ENCODE measurements at places on chromosomes 7 and 10.

DNA sequence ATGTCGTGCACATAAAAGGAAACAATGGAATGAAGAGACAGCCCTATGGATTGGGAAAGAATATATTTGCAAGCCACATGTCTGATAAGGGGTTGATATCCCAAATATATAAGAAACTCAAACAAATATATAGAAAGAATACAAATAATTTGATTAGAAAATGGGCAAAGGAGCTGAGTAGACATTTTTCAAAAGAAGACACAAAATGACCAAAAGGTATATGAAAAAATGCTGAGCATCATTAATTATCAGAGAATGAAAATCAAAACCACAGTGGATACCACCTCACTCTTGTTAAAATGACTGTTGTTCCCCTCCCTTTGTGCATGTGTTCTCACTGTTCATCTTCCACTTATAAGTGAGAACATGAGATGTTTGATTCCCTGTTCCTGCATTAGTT, 175.3 kb downstream of the CNTNAP2 start:
- DNase-seq: no peak

GRCh38 chr10:105644091-105644490, 1003.0 kb downstream of the SORCS3 start:
- DNase-seq: no peak

DNA sequence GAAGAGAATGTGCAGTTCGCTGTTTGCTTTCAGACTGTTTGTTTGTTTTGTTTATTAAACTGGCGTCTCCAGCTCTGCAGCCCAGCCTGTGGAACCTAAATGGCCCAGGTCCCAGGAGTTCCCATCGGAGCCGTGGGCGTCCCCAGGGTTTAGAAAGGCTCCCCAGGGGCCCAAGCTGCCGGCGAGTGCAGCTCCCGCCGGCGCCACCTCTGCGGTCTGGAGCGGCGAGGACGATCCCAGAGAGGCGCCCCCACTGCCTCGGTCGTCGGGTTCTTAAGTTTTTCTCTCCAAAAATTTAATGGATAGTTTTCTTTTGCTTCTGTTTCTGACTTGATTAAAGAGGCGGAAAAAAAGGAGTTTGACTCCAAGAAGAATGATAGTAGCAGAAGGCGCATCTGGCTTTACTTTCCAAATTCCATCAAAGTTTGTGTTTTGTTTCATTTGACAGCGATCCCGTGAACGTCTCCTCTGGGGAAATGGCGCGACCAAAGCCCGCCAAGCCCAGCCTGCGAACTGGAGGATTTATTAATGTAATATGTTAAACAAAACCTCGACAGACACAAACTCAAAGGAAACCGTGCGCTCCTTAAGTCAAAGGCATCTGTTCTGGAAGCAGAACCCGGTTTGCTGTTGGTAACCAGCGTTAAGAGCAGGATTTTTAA, 718 bp upstream of the FZD1 start:
- no peak for DNase-seq

GRCh38 chr7:140292438-140292837, 105.9 kb downstream of the SLC37A3 start:
- DNase-seq: no peak

- no peak for DNase-seq
These were observed 44.4 kb downstream of the TSPAN15 start for GRCh38 chr10:69495666-69496065.

- DNase-seq: no peak
These were observed 16.6 kb downstream of the C7orf33 start for GRCh38 chr7:148607151-148607661.

GRCh38 chr7:47104206-47104549, 477.7 kb downstream of the TNS3 start:
- DNase-seq: no peak

- no peak for DNase-seq
These were observed 234.9 kb downstream of the PARD3 start for GRCh38 chr10:34580214-34580613.

- DNase-seq: peak; percentile 69
These were observed at the start of gene ZNF365 for GRCh38 chr10:62373995-62374861. TSS of gene ZNF365 (plus strand) at chr10:62374369. CDS start at chr10:62376194, 1,825 bp downstream.

- DNase-seq: peak; percentile 52
These were observed 828.8 kb upstream of the MBL2 start for GRCh38 chr10:53601260-53601875.

DNA sequence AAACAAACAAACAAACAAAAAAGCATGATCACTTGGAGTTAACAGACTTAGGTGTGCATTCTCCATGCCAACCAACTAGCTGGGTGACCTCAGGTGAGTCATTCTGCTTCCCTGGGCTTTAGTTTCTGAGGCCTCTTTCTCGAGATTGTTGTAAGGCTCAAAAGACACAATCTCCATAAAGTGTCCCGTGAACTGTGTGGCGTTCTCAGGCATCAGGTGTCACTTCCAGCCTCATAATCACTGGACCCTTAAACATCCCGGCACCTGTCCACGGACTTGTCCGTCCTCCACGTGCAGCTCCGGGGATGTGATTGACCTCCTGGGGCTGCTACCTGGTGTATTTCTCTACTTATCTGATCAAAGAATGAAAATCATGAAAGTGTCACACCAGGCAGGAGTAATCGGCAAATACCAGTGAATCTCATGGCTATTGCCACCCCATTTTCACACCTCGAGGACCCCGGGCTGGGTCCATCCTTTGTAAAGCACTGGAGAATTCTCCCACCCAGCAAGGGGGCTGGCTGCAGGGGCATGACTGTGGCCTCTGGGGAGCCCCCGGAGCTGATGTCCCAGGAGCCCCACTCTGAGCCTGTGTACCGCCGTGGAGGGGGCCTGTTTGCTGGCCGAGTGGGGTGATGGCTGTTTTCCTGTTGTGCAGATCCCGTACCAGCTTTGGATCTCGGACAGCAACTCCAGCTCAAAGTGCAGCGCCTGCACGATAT, 189.8 kb upstream of the SH2B2 start:
- no peak for DNase-seq
